ENCODE measurements at places on chromosomes 6 and 20.

- no peak for DNase-seq
Measured at GRCh38 chr6:65524232-65524631, 182.8 kb downstream of the EYS start.

- no peak for DNase-seq
Measured at GRCh38 chr6:30725713-30726505, 5.8 kb downstream of the TUBB start.

DNA sequence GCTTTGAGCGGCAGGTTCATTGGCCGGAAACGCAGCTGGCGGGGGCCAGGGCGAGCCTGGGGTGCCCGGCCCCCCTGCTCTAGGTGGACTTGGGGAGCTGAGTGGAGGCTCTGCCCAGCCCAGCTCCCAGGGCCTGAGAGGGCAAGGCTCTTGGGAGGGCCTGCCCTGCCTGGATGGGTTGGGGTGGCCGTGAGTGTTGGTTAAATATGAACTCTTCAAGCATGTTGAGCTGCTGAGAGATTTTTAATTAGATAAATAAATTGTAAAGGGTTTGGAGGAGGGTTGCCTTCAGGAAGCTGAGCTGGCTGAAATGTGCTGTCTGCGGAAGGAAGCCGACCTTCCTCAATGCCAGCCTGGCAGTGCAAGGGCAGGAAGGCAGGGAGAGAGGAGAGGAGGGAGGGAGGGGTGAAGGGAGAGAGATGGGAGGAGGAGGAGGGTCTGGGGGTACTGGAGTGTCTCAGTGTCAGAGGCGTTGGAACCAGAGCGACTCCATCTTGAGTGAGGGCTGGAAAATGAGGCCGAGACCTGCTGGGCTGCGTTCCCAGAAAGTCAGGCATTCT, 39.4 kb upstream of the PMEPA1 start:
- DNase-seq = no peak

GRCh38 chr6:24614648-24615047, 31.3 kb downstream of the KIAA0319 start:
- no peak for DNase-seq

DNA sequence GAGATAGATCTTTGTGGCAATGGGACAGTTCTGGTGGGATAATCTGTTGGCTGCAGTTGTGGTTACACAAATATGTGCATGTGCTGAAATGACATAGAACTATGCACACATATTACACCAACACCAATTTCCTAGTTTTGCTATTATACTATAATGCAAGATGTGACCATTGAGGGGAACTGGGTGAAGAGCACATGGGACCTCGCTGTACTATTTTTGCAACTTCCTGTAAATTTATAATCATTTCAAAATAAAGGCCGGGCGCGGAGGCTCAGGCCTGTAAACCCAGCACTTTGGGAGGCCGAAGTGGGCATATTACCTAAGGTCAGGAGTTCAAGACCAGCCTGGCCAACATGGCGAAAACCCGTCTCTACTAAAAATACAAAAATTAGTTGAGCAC, 8.7 kb downstream of the ARMC12 start:
- no peak for DNase-seq

Data from NCI-H187 treated with DMSO at 0.1 percent for 48 hours (cell line).